Omental fat pad (tissue), 4 donors: ENCODE measurements at places on chromosomes 6 and 20.

- DNase-seq, result no peak
These were observed 17.1 kb downstream of the RIPOR2 start for GRCh38 chr6:24918641-24919055.

- DNase-seq, result no peak
These were observed 947.7 kb upstream of the MAP3K7 start for GRCh38 chr6:91534614-91535013.

GRCh38 chr6:163937071-163937470 is 522.6 kb downstream of the QKI start:
- DNase-seq, result no peak

- no peak for DNase-seq
These were observed 116.5 kb upstream of the PRND start for GRCh38 chr20:4605166-4605565.
